ENCODE measurements at places on chromosomes 1 and 21.

DNA sequence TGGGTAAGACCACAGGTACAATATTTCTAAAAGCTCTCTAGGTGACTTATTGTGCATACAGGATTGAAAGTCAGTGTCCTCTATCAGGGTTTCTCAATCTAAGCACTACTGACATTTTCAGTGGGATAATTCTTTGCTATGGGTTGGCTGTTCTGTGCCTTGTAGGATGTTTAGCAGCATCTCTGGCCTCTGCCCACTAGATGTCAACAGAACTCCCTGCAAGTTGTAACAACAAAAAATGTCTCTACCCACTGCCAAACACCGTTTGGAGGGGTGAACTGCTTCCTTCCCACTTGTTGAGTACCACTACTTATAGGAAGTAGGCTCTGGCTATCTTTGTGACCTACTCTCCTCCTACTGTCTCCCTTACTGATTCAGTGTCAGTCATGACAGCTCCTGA is 90.1 kb upstream of the ZRANB2 start:
- no peak for DNase-seq

- DNase-seq: no peak
Observed at GRCh38 chr1:116470671-116471070, 97.6 kb downstream of the ATP1A1 start.

GRCh38 chr1:93567255-93567918 is 114.2 kb downstream of the BCAR3 start:
- DNase-seq: peak; percentile 84

DNA sequence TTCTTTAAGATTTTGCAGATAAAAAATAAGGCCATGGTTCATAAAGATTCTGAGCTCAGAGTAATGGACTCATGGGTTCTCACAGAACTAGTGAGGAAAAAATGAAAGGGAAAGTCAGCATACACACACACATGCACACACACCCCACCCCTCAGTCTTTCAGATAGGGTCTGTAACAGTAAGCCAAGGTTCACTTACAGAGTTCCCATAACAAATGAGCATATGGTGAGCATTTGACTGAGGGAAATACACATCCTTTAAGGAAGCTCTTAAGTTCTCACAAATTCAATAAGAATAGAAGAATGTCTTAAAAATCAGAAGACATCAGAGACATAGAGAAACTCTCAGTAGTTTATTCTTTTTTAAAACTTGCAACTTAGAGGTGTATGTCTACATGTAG is 57.9 kb downstream of the NTMT2 start:
- DNase-seq: no peak

GRCh38 chr1:108107658-108108057 is 92.5 kb downstream of the SLC25A24 start:
- peak; percentile 56 for DNase-seq

- DNase-seq: no peak
Observed at GRCh38 chr1:89844241-89844807, 23.5 kb downstream of the LRRC8D start.

DNA sequence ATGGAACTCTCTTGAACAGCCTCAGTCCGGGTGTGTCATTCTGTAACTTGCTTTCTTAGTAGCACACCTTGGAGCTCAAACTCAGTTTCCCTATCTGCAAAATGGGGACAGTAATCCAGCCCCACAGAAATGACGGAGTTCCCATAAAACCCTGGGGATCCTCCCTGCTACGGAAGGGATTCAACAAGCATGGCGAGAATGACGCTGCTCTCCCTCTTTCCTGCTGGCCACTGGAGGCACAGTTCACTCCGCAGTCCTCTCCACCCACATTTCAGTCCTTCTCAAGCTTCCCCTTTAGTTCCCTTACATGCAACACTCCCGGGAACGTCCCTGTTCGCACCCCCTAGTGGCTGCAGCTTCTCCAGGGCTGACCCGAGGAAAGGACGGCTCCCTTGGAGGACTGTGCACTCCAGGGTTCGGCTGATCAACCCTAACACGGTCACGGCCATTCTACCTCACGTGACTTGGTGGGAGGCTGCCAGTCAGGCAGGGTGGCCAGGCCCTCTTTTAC is 20.6 kb downstream of the RUNX3 start:
- DNase-seq: peak; percentile 38

DNA sequence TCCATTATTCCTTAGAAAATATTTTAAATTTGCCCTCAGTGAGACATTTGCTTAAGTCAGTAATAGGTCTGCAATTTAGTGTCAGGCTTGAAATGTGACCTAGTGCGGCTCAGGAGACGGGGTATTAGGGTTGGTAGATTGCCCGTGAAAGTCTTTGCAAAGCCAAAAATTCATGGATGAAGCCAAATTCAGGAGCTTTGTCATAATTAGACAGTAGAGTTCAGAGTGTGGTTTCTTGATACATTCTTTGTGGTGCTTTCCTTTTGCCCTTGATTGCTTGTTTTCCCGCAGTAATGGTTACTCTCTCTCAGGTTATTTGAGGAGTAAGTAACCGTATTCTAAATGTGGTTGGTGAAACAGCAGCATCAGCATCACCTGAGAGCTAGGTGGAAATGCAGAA is 120.7 kb downstream of the RPS6KC1 start:
- no peak for DNase-seq

DNA sequence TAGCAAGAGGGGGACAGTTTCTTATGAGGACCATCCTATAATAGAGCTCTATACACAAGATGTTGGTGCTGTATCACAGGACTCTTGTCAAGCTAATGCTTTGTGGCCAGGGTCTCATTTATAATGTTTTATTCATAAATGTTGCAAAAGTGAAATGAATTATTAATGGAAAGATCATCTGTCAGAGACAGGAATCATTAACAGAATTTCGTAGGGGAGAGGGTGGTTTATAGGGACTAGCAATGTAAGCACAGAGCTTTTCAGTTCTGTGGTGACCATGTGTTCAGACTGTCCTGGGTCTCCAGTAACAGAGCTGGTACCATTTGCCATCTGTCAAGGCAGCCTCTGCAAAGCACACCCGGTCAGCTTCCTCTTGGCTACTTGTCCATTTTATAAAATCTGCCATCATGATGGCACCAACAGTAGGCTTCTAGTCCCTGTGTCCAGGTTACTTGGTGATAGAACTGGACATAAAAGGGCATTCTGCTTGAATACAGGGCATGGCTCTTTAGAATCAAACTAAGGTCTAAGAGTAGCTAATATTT is 36.2 kb downstream of the LPAR3 start:
- DNase-seq: no peak

DNA sequence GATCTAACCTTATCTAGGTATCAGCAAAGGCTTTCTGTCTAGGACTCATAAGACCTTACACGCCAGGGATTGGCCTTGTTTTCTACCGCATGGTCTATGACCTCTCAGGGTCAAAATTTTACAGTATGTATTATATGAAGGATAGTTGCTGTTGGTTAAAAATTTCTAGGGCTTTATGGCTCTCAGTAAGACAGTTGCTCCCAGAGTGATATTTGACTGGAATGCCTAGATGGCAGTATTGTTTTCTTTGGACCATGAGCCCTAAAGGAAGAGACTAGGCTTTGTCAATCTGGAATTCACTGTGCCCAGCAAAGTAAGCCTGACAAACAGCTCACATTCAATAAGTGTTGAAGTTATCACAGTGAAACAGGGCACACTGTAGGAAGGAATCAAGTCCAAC is 37.6 kb downstream of the C1orf87 start:
- no peak for DNase-seq

Measured in fibroblast of skin of abdomen (primary cell).